Esophagus muscularis mucosa (tissue), 4 donors: ENCODE measurements at places on chromosomes 1 and 21.

- no peak for DNase-seq
Measured at GRCh38 chr1:212514056-212514614, 81.4 kb downstream of the NENF start.

DNA sequence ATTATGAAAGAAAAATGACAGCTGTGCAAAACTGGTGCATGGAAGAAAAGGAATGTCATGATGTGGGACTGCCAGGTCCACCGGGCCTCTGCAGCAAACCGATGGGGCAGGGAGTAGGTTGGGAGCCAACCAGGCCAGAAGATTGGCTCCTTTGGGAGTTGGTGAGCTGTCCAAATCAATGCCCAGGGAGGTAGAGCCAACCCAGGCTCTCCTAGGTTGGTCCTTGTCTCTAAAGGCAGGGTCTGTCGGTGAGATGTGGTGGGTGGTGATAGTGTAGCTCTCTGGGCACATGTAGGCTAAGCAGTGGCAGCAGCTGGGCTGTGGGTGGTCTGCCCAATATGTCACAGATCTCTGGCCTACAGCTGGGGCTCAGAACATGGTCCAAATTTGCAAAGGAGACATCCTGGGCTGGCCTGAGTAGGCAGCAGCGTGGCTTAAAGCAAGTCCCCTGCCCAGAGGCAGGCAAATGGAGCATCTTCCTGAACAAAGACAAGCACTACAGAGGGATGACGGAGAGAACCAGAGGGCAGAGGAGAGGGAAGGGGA, 61.2 kb upstream of the PRDX6 start:
- no peak for DNase-seq

GRCh38 chr1:94757931-94758330, 62.2 kb upstream of the SLC44A3 start:
- peak; percentile 74 for DNase-seq

DNA sequence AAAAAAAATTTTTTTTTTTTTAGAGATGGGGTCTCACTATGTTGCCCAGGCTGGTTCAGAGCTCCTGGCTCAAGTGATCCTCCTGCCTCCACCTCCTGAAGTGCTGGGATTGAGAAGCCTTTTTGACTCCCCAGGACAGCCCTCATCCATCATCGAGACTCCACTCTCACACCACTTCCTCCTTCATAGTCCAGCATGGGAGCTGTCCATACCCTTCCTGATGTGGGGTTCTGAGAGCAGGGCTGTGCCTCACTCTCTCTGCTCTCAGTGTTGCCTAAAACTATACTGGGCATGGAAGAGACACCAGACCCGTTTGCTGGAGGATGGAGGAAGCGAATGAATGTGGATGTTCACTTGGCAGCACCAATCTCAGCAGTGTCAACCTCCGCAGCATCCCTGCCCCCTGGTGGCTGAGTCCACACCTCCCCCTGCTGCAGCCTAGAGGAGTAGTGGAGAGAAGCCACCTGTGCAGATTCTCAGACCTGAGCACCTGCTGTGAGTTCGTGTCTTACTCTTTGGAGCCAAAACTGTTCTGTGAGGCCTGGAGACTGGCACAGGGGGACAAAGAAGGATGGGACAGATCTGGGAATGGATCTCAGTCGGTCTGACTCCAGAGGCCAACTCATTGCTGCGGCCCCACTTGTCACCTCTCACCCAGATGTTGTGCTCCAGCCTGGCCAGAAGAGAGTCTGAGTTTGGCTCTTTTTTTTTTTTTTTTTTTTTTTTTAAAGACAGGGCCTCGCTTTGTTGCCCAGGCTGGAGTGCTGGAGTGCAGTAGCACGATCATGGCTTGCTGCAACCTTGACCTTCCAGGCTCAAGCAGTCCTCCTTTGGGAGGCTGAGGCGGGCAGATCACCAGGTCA, 17.7 kb downstream of the TINAGL1 start:
- no peak for DNase-seq

- no peak for DNase-seq
Measured at GRCh38 chr1:62318320-62318755, 896 bp downstream of the KANK4 start.

DNA sequence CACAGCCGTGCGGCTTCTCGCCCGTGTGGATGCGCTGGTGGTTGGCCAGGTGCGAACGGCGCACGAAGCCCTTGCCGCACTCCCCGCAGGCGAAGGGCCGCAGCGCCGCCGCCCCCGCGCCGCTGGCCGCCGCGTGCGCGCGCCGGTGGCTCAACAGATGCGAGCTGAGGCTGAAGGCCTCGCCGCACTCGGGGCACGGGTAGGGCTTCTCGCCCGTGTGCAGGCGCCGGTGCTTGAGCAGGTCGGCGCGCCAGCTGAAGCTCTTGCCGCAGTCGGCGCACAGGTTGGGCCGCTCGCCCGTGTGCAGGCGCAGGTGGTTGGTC, 24.9 kb downstream of the ZNF697 start:
- no peak for DNase-seq

- DNase-seq, result no peak
Measured at GRCh38 chr1:113972954-113973353, 6.3 kb upstream of the OLFML3 start.

- DNase-seq, result no peak
Measured at GRCh38 chr1:213057264-213058059, 6.4 kb downstream of the RPS6KC1 start.

DNA sequence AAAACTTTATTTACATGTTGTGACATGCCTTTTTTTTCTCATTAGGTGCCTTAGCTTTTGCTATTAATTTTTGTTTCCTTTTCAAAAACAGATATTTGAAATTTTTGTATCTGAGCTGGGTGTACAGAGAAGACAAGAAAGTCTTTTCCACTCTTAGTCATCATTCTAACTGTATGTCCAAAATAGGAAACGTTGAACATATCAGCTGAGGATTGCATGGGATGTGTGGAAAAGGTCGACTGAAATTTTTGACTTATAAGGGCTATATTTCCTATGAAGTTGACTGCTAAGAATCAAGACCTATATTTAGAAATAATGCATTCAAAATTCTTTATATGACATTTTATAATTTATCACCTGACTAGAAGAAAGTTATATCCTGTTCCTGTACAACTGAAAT, 270.0 kb upstream of the ZRANB2 start:
- no peak for DNase-seq

DNA sequence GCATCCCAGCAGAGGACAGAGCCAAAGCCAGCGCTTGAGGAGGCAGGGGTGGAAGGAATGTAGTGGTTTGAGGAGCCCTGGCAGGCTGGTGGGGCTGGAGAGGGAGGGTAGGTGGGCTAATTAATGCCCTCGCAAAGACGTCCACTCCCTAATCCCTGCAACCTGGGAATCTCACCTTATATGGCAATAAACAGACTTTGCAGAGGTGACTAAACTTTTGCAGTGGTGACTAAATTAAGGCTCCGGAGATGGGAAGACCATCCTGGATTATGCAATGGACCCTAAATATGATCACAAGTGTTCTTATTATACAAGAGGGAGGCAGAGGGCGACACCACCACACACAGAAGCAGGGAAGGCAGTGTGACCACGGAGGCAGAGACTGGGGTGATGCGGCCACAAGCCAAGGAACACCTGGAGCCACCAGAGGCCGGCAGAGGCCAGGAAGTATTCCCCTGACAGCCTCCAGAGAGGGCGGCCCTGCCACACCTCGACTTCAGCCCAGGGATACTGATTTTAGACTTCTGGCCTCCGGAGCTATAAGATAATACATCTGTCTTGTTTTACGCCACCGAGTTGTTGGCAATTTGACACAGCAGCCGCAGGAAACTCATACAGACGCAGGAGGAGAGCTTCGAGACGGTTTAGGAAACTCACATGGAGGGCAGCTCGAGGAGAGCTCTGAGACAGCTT, 23.1 kb upstream of the NPPB start:
- no peak for DNase-seq

DNA sequence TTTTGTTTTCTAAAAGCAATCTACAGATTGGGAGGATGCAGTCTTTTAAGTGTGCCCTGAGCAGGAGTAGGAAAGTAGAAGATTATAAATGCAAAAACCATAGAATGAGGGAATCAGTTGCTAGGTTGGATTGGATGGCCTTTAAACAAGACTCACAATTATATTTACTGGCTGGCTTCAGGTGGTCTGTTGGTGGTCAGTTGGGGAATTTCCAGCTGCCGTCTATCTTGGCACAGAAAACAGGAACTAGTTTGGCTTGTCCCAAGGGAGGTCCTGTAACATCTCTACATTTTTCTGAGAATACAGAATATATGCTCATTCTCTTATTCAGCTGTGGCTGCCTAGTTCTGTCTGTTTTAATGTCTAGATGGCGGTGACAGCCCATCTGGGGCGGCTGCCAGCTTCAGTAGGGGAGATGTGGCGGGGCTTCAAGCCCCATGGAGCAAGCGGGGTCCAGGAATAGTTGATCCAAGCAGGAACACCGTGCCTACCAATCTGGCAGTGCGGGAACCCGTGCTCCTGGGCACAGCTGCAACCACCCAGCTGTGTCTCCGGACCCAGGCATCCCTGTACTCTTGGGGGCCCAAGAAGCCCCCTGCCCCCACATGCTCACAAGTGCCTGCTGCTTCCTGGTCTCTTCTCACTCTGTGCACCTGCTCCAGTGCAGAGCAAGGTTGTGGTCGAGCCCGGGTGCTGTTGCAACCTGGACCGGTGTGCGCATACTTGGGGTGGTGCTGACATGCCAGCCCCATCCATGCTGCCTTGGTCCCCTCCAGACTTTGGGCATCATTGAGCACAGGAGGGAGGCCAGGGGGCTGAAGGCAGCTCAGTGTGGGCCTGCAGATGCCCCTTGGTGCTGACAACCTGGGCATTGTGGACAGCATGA, 1182.6 kb downstream of the AMY1C start:
- DNase-seq, result no peak

DNA sequence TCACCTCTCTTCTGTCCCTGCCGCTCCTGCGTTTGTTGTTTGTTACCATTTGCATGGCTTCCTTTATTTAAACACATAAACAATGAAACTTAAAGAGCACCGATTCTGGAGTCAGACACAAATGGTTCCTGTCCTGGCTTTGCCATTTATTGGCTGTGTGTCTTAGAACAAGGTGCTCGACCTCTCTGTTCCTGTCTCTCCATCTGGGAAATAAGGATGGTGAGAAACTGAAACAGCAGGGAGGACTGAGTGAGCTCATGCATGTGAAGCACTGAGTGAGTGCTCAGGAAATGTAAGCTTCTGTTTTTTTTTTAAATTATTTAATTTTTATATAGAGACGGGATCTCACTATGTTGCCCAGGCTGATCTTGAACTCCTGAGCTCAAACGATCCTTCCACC, 148.2 kb upstream of the WNT4 start:
- no peak for DNase-seq

DNA sequence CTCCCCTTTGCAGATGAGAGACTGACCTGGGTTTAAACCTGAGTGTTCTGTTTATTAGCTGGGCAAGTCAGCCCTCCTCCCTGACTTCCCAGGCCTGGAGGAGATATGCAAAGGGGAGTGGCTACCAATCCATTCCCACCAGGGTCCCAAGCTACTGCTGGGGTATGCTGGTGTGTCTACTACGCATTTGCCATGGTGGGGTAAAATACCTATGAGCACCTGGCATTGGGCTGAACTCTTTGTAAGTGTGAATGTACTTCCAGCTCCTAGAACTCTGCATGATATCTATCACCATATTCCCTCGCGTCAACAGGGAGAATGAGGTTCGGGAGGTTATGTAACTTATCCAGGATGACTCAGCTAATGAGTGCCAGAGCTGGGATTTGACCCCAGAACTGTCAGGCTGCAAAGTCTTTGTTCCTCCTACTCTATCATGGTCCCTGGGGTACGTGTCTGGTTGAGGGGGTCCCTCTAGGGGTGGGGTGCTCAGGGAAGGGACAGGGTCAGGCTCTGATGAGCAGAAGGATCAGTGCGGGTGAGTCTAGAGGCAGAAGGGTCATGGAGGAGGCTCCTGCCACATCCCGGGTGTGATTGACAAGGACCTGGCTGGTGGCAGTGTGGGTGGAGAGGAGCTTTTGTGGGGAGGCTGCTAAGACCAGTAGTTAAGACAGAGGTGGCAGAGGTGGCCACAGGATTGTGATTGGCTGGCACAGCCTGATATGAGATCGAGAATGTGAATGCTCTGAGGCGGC, 16.7 kb downstream of the AMPD2 start:
- peak; percentile 89 for DNase-seq

DNA sequence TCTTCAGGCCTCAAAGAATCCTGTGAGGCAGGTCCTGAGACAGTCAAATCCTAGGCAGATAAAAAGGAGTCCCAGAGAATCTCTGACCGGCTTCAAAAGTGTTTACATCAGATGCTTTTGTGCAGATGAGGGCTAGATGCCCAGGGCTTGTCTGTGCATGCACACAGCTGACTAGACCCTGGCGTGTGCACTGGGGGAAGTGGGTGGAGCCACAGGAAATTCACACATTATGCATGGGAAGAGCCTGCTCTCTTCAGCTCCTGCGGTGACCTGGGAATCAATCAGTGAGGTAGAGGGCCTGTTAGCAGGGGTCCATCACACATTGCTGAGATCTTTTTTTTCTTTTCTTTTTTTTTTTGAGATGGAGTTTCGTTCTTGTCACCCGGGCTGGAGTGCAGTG, 36.6 kb upstream of the NHLH2 start:
- no peak for DNase-seq

- no peak for DNase-seq
Measured at GRCh38 chr1:223515421-223515820, 122.2 kb downstream of the CCDC185 start.

DNA sequence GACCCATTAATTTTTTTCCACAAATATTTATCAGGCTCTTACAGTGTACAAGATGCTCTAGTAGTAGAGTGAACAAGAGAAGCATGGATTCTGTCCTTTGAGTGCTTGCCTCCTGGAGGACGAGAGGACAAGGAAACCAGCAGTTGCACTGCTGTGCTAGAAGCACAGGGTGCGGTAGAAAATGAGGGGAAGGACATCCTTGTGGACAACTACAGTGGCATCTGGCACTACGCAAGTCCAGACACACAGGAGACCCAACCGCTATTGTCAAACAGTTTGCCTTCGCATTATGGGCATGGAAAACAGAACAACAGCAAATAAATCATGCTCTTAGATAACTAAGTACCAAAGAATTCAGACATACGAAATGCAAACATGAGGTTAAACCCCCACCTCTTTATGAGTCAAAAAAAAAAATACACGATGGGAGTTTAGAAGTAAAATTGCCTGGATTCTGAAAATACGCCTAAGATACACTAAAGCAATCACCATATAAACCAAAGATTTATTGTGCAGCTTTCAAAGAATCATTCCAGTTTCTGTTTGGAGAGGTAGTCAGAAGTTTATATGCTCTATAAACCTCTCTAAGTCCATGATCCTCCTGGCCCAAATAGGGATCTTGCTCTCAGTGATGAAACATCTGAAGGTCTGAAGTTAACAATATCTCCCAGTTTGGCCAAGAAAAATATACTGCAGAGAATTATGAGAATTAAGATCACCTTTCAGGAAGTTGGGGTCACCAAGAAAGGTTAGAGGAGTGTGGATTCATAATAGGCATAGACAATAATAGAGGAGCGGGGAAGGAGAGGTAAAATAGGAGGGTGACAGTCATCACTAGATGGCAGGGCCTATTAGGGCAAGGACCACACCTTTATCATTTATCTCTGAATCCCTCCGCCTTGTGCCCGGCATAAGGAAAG, 307.8 kb downstream of the NFIA start:
- DNase-seq, result no peak

DNA sequence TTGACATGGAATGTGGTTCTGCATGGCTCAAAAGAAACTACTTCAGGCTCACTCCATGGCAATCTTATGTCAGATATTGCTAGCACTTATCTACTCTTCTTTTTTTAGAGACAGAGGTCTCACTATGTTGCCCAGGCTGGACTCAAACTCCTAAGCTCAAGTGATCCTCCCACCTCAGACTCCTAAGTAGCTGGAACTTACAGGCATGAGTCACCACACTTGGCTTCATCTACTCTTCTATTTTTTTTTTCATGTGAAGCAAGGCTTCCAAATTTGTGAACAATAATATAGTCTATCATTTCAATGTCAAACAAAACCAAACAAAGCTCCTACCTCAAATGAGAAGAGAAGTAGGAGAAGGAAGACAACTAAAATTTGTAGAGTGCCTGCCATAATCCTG, 7.5 kb upstream of the PSEN2 start:
- DNase-seq, result no peak
